HCT116 (cell line): ENCODE measurements at places on chromosomes 2 and 18. TPM values are rescaled to one million over a fixed set of nuclear protein-coding genes. Genes with fewer than 3 reads are reported as not detected.

DNA sequence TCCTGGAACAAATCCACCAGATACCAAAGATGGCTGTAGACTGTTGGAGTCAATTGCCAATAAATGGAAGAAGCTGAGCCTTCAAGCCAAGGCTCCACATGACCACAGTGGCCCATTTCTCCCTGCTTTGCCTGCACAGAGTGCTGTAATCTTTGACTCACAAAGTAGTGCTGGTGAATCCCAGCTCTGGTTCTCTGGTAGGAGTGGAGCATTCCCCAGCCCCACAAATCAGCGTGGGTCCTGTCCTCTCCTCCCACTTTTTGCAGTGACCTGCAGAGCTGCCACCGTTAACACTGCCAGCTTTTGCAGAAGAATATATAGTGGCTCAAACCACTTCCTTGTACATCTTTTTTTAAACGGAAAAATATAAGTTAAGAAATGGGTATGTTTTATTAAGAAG is 93.9 kb downstream of the MGAT5 start:
- H3K27ac ChIP-seq, result no peak overlapping the region
- DNase-seq, result no peak
- no peaks in the 10 kb centered on the region for H3K4me1 ChIP-seq
- no peak overlapping the region for H3K4me3 ChIP-seq
- H3K27me3 ChIP-seq, result no peaks in the 10 kb centered on the region

DNA sequence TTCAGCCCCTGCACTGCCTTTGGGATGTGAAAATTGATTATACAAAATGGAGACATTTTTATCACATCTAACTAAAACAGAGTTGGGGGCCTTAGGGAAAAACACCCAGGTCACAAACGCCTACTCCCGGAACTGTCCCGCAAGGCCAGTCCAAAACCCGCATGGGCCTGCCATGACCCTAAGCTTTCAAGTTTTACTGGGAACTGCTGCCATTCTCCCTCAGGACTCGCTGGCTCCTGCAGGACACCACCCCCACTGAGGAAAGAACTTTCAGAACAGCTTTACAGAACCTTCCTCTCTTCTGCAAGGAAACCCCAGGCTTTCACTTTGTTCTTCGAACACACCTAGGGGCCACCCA is 320.4 kb upstream of the HS6ST1 start:
- H3K4me3 ChIP-seq, result no peak overlapping the region
- H3K4me1 ChIP-seq, result no peaks in the 10 kb centered on the region
- no peaks in the 10 kb centered on the region for H3K27me3 ChIP-seq
- no peak for DNase-seq
- no peaks in the 10 kb centered on the region for H3K36me3 ChIP-seq
- no peak overlapping the region for H3K27ac ChIP-seq

GRCh38 chr2:148860037-148860436 is 15.0 kb upstream of the KIF5C start:
- no peak overlapping the region for H3K4me3 ChIP-seq
- H3K27me3 ChIP-seq, result no peaks in the 10 kb centered on the region
- no peaks in the 10 kb centered on the region for H3K4me1 ChIP-seq
- no peak overlapping the region for H3K27ac ChIP-seq
- DNase-seq, result no peak

GRCh38 chr2:158325782-158326340 is 130.7 kb downstream of the CCDC148 start:
- H3K4me1 ChIP-seq, result peaks cover 4% of the 10 kb centered on the region; the same call in 1 of the 2 replicates
- no peak for DNase-seq
- no peak overlapping the region for H3K4me3 ChIP-seq
- no peaks in the 10 kb centered on the region for H3K27me3 ChIP-seq
- no peak overlapping the region for H3K27ac ChIP-seq
- no peaks in the 10 kb centered on the region for H3K36me3 ChIP-seq

Gene AQP12A
- not detected for total RNA-seq

Gene NT5C1B
- not detected for total RNA-seq

Gene MBOAT2
- total RNA-seq, result 16.8 TPM

Gene ANKRD23
- total RNA-seq, result 1.4 TPM
